Lung microvascular endothelial cell (primary cell): ENCODE measurements at places on chromosomes 2 and 18.

GRCh38 chr18:12247946-12248345 lies 6.2 kb upstream of the CIDEA start:
- DNase-seq = no peak

DNA sequence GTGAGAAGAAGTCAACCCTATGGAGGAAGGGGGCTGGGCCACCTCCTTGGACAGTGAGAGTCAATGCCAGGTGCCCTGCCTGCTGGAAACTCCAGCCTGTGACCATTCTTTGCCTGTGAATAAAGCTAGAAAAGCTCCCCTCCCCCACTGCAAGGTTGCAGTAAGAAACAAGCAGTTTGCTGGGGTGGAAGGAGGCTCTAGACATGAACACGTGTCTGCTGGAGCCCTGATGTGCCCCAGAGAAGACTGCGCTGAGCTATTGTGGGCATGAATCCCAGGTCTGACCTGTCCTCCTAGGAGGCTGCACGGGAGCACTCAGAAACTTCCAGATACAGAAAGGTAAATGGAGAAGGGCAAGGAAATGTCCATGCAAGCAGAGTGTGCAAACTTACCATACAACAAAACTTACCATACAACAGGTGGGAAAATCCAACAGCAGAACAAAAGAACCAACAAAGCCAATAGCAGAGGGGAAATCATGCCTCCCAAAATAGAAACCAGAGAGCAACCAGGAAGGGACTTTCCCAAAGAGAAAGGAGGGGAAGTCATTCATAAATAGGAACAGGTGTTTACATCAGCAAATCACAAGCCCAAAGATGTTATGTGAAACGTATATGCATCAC lies 278.7 kb downstream of the BCL2 start:
- no peak for DNase-seq

DNA sequence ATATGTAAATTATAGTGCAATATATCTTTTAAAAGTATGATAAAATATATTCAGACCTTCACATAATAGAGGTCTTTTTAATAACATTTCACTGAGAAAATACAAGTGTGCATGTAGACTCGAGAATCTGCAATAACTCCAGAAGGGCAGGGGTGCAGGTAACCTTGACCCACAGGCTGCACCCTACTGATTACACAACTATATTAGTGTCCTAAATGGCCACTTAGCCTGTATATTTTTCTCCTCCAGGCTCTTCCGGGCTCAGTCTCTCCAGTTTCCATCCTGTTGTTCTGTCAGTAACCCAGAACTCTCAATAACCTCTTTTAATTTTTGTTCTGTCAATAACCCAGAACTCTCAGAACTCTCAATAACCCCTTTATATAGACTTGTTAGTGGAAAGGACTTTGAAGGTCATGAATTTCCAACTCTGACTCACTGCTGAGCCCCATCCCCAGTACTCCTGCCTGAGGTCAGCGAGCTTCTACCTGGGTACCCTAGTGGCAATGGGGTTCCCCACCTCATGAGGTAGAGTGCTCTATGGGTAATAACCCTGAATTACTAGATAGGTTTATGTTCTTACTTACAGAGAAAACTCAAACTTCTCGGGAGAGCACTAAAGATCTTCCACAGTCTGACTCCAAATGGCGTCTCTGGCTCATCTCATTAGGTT lies 8.4 kb upstream of the TTR start:
- DNase-seq = no peak

GRCh38 chr18:45014047-45014501 lies 333.4 kb downstream of the SETBP1 start:
- no peak for DNase-seq

DNA sequence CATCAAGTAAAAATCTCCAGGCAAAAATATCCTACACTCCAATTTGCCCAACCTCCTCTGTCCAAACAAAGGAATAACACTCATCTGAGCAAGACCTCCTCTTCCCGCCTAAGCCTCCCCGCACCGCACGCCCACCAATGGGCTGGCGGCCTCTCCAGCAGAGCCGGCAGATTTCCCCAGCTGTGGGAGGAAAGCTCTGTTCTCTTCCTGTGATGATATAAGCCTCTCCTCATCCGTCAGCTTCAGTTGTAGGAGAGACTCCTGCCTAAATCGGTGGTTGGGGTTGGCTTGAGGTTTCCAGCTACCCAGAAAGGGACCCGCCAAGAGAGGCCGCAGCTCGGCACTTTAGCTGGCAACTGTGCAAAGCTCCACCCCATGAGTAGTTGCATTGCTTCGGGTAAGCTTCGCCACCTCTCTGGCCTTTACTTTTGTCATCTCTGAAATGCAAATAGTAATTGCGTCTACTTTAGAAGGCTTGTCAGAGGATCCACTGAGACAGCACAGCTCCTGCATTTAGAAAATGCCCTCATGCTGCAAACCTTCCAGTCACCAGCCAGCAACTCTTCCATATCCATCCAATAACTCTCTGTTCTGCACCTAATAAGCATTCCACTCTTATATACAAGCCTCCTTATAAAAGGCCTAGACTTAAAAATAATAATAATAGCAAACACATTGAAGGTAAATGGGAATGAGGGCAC lies 146.4 kb downstream of the MYT1L start:
- no peak for DNase-seq

- DNase-seq = no peak
Observed at GRCh38 chr2:48126162-48126561, 219.9 kb upstream of the FBXO11 start.

GRCh38 chr2:86397986-86398385 lies 43.2 kb upstream of the KDM3A start:
- DNase-seq = no peak

GRCh38 chr2:200211643-200212042 lies 94.8 kb upstream of the SPATS2L start:
- no peak for DNase-seq

- no peak for DNase-seq
Observed at GRCh38 chr2:170241756-170242155, 63.8 kb downstream of the MYO3B start.

- DNase-seq = no peak
Observed at GRCh38 chr2:168690381-168690885, 112.0 kb upstream of the NOSTRIN start.

DNA sequence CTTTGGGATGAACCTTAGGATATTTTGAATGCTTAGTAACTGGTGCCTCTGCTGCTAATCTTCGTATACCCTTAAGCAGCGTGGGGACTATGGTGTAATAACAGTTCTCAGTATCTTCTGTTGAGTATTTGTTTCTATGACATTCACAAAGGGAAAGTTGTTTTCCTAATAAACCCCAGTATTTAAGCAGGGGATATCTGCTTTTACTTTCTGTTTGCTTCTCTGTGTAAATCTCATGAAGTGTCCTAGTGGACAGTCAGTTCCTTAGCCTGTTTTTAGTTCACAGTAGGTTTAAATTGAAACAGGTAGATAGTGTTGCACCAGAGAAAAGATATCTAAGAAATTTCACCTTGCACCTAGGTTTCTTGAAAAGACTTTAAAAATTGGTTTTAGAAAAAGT lies 14.9 kb downstream of the KIAA1328 start:
- DNase-seq = no peak

GRCh38 chr2:216163518-216163917 lies 54.4 kb downstream of the XRCC5 start:
- no peak for DNase-seq

DNA sequence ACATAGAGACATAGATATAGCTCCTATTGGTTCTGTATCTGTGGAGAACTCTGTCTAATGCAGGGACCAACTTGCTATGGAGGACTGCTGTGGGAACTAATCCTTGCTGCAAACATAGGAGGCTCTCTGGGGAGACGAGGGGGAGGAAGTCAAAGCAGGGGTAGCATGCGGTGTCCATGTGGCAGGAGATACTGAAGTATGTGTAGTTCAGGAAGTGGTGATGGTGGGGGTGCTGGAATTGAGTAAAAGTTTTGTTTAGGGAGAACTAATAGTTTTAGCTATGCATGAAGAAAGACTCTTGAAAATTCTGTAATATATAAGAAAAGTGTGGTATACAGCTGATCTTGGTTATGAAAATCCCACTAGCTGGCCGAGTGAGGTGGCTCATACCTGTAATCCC lies 62.0 kb downstream of the ANKRD44 start:
- DNase-seq = no peak

DNA sequence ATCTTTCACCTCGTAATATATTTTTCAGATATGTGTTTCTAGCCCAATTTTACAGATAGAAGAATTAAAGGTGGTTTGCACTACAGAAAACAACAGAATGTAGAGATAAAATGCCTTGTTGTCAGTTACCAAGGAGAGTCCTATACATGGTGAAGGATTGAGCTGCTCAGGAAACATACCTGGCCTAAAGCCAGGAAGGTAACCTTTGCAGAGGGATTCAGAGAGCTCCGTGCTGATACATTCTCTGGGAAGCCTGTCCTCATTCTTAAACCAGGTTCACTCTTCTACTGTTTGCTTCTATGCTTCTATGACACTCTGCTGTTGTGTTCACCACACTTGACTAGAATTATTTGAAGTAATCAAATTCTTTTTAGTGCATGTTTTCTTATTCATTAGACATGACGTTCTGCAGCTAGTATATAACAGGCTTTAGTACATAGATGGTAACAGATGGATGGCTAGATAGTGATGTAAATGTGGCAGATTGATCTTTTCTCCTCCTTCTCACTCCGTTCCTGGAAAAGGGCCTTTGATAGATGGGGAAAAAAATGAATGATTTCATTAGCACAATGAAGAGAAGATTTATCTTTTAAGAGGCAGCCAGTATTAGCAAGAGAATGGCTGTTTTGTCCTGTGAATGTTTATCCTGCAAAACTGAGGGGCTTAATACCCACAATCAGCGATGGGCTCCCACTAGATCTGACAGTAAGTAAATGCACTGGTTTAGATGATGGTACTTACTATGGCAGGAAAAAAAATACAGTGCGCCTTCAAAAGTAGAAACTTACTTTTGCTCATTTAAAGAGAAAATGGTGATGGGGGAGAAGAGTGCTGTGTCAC lies 589.6 kb upstream of the FAM98A start:
- DNase-seq = no peak

GRCh38 chr2:177551989-177552421 lies 159.4 kb downstream of the AGPS start:
- peak; percentile 33 for DNase-seq

DNA sequence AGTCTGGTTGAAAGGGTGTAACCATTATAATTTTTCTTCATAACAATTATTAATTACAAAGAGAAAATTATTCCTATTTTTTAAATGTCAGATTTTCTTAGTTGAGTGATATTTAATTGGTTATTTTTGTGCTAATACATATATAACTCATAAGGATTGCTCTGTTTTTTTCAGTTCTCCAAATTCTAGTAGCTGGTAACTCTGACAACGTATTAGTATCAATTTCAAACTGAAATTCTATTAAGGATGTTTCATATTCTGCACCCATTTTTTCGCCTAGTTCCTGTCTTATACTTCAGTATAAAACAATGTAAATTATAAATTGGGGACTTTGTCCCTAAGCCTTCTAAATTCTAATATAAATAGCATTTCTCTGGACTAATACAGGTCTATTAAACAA lies 81.0 kb downstream of the R3HDM1 start:
- DNase-seq = no peak

DNA sequence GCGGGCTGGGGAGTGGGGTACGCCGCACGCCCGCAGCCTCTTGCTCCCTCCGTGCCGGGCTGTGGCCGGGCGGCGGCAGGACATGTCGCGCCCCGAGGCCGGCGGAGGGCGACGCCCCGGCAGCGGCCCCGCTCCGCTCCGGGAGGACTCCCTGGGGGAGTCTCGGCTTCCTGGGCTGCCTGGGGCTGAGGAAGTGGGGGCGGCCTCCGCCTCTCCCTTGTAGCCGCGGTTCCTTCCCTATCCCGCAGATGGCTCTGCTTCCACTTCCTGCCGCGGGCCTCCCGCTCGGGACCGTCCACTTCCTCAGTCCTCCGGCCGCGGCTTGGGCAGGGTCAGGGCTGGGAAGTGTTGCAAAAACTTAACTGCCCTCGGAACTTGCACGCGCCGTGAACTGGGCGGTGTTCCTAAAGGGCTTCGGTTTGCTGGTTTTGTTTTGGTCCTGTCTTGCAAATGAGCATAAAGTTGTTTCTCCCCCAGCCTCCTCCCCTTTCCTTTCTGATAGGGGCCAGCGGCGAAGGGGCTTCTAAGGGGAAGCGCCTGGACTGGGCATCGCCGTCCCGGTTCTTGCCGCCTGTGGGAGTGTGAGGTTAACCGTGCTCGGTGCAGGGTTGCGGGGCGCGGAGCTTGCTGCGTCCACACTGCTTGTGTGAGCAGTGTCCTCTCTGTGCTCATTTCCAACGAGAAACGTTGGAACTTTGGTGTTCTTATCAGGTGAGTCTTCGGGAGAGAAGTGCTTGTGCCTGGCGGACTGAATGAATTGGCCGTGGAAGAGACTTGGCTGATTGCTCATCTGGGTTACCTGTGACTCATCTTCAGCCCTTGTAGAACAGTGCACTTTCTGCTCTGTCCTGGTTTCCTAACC lies 600 bp downstream of the RALB start:
- peak; percentile 78 for DNase-seq

- no peak for DNase-seq
Observed at GRCh38 chr2:128092656-128093055, 1.7 kb downstream of the UGGT1 start.

DNA sequence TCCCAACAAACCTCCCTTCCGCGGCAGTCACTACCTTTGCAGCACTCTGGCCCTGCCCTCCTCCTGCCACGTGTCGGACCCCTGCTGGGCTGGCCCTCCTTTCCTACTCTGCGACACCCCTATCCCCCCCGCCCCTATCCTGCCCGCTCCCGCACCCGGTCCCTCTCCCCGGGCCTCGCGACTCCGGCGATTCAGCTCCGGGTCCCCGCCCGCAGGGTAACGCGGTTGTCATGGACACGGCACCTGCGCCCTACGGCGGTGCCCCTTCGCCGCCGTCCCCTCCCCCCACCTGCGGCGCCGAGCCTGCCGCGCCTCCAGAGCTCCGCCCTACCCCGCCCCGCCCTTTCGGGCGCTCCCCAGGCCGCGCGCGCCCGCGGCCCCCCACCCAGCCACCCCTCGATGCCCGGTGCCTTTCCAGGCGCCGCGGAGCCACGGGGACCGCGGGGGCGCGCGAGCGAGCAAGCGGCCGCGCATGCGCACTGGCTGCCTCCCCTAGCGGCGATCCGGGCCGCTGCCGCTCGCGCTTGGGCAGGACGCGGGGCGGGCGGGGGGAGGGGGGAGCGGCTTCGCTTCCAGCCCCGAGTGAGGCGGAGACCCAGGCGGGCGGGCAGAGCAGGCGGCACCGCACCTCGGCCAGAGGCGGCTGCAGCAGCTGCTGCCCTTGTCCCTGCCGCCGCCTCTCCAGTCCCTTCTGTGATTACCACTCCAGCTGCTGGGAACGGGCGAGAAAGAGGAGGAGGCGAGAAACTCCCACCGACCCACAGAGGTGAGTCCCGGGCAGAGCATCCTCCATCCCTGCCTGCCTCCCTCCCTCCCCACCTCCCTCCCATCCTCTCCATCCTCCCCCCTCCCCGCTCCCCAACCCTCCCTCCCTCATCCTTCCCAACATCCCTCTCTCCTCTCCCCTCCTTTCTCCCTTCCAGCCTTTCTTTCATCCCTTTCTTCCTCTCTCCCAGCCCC lies at the start of gene CTNNA2:
Gene CTNNA2 (plus strand): TSS at position 610 of the 960 bp plus-strand sequence.
- DNase-seq = no peak

DNA sequence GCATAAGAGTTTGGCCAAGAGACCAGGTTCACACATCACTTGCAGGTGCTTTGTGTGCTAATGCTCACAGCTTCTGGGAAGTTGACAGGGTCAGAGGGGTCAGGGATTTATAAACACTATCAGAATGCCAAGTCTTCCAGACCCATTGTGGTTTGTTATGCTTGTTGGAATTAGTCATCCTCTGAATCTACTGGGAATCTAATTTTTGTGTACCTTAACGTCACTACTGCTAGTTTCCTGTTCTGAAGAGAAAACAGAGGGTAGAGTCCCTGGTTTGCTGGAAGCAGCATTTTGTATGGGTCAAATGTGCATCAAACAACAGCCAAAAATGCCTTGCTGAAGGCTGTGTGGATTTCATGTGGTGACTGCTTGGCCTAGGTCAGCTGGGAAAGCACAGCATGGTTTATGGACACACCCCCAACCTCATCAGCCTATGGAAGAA lies 33.3 kb downstream of the ANTXR1 start:
- peak; percentile 98 for DNase-seq
